NCI-H187 (cell line): ENCODE measurements at places on chromosomes 5 and 9.
A peak's percentile ranks its signal among the peaks of the same experiment; 100 is the strongest.

GRCh38 chr5:21701317-21701716, 1151.8 kb downstream of the CDH12 start:
- no peak for DNase-seq

GRCh38 chr5:402615-403359, 40.2 kb upstream of the EXOC3 start:
- DNase-seq: no peak

DNA sequence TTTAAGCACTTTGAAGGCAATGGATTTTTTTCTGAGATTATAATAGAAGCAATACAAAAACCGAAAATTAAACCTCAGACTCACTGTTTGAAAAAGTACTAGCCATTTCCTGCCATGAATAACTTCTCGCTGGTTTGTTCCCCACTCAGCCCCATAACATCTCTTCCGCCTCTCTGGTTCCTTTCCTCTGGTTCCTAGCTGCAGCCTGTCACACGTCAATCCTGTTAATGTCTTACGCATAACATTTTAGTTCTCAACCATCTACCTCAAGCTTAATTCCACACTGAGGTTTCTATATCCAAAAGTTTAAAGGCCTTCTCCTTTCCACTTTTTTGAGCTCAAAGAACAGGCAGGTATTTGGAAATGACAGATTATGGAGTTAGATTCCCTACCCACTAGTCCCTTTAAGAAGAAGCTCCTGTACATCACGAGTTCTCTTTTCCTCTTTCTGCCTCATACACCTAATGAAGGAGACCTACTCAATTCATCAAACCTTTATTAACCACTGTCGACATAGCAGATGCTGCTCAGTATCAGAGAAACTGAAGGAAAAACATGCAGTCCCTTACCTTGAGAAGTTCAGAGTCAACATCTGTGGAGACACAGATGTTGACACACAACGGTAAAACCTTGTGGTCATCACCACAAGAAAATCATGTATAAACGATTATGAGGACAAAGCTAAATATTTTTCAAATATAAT, 243.0 kb upstream of the PTGER4 start:
- no peak for DNase-seq

DNA sequence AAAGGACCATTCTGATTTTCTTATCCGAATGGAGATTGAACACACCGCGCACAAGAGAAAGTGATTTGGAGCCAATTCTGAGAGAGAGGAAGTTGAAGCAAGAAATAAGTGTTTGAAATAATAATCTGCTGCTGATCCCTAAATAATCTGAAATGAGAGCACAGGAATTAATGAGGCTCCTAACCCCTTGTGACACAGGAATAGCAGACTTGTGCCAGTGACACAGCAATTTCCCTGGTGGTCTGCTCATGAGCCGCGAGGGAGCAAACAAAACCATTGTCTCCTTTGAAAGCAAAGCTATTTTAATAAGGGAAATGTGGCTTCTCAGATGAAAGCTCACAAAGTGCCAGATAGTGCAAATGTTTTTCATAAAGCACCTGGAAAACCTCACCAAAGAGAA, 936.1 kb upstream of the WWC1 start:
- no peak for DNase-seq

DNA sequence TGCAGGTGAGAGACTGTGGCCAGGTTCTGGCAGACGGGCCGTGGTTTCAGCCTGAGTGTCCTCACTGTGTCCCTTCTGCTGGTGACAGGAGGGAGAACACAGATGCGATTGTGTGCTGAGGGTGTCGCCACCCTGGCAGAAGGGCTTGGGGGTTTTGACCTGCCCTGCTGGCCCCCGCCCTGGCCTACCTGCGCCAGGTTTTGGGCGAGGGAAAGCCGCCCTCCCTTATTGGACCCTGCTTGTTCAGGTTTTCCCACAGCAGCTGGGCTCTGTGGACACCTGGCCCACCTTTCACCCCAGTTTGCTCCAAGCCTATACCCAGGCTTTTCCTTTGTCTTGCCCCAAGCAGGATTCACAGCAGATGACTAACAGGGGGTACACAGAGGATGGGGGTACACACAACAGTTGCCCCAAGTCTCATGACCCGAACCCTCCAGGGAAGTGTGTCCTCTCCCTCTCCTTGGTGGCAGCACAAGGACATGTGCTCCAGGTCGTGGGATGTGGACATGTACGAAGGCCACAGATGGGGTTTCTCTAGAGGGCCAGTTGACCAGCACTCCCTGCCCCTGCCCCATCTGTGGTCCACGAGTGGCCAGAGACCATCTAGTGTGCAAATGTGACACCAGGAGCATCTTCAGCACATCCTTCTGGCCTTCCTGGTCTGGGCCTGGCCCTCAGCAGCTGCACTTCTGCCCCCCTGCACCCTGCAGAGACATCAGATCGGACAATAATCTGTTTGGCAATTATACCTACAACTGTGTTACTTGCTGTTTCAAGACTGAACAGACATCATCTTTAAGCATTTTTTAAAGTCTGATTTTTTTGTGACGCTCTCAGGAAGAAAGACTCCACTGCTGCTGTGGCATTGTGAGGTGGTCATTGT, 265.8 kb upstream of the IRX4 start:
- no peak for DNase-seq

- peak; percentile 70 for DNase-seq
Measured at GRCh38 chr5:6674421-6674820, 38.8 kb upstream of the TENT4A start.

- DNase-seq: no peak
Measured at GRCh38 chr5:171745602-171746001, 40.0 kb upstream of the SMIM23 start.

DNA sequence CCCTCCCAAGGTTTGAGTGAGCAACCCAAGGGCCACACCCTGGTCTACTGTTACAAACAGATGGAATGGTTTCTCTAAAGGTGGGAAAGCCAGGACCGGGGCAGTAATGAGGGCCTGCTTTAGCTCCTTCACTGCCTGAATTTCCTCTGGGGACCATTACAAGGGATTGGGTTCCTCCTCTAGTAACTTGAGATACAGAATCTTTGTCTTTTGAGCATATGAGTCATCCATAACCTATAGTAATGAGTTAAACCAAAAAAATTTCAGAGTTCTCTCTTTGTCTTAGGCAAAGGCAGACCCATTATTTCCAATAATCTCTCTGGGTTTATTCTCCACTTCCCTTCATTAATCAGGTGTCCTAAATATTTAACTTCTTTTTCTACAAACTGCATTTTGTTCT, 618.8 kb downstream of the HINT1 start:
- DNase-seq: no peak

GRCh38 chr5:36507332-36507952, 99.0 kb upstream of the SLC1A3 start:
- no peak for DNase-seq

DNA sequence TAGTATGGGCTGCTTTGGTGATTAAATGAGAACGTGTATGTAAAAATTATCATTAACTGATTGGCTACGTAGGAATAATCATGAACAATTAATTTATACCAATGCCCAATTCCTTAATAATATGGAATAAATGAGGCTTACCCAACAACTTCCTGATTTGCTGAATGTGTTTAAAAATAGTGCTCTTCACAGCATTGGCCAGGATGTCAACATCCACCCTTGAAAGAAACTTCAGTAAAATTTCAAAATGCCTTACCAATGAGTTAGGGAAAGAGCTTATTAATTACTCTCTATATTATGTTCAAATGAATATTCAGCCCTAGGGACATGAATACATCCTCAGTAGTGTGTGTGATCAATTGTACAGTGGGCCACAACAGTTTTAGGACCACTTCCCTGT, 401.4 kb downstream of the PSAT1 start:
- no peak for DNase-seq

GRCh38 chr9:94160594-94161501, 76.6 kb downstream of the PTPDC1 start:
- no peak for DNase-seq

- DNase-seq: no peak
Measured at GRCh38 chr5:1527533-1528205, 3.9 kb upstream of the LPCAT1 start.

DNA sequence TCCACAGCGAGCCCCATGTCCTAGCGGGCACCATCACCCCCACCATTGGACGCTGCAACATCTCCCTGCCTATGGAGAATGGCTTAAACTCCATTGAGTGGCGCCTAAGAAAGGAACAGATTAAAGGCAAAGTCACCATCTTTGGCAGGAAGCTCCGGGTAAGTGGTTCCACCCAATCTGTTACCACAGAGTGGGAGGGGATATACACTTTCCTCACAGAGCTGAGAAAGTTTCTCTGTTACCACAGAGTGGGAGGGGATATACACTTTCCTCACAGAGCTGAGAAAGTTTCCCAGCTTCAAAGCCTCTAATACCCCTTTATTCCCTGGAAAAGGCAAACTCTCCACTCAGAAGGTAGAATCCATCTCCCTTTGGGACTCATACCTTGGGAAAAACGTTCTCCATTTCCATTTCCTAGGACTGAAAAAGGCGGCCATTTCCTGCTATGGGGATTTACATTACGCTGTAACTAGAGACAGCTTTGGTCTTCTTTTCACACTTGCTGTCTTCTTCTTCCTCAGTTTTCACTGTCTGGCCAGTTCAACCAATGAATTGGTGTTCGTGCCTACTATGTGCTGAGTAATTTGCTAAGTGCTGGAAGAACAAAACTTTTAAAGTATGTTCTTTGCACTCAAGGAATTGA, 63.4 kb upstream of the WWC1 start:
- no peak for DNase-seq

DNA sequence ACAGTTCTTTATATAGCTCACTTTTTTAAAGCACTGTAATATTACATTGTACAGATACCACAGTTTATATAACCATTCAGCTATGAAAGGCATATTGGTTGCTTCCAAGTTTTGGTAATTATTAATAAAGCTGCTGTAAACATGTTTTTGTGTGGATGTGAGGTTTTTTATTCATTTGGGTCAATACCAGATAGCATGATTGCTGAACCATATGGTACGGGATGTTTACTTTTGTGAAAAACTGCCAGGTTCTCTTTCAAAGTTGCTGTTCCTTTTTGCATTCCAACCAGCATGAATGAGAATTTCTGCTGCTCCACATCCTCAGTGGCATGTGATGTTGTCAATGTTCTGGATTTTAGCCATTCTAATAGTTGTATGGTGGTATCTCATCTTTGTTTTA, 439.6 kb upstream of the NMUR2 start:
- no peak for DNase-seq

DNA sequence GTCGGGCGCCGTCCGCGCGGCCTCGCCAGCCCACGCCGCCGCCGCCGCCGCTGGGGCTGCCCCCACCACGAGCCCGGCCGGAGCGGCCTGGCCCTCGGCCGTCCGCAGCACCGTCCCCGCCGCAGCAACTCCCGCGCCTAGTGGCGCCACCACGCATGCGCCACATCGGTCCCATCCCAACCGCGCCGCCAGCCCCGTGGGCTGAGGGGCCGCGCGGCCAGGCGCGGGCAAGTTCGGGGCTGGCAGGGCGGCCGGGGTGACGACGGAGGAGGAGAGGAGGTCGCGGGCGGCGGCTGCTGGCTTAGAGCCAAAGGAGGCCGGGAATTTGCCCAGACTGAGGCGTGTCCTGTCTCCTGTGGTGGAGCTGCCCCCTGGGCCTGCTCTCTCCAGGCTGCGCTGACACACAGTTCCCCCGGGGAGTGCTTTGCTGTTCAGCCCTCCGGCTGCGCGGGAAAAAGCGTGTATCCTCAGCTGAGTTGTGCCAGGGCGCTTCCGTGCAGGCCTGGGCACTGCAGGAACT, at the start of gene TUSC1:
TUSC1 (minus strand) TSS at position 298 of the 520 bp plus-strand sequence; CDS start at position 166, 132 bp downstream.
- no peak for DNase-seq

DNA sequence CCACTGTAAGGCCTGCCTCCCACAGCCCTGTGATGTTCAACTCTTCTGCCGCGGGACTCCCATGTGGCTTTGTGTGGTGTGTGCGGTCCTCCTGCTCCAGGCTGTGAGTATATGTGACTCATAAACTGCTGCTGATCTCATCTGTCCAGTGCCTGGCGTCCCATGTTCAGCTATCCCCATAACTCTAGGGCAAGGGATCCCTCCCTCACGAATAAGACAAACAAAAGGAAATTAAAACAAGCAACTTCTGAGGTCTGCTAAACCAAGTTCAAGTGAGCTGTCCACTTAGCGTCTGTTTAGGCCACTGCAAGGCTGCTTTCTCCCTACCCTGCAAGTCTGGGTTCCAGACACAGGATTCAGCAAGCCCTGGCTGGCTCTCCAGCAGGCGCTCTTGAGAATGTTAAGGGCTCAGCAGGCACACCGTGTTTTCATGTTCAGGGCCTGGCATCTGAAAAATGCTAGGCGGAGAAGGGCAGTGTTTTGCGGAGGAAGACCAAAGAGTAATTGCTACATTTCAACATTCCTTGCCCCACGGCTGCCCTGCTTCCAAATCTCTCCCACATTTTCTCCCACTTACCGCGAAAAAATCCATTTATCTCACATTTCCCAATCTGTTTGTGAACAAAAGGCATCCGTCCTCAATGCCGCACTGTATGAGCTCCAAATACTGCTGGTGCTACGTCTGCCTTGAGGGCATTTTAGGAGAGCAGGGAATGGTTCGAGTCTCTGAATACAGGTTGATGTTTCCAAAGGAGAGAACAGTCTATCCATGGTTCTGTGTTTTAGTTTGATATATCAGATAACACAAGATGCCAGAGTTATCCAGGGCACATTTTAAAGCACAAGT, 280.2 kb downstream of the SEMA5A start:
- DNase-seq: no peak

GRCh38 chr5:59301727-59302126, 591.8 kb downstream of the PDE4D start:
- DNase-seq: no peak

DNA sequence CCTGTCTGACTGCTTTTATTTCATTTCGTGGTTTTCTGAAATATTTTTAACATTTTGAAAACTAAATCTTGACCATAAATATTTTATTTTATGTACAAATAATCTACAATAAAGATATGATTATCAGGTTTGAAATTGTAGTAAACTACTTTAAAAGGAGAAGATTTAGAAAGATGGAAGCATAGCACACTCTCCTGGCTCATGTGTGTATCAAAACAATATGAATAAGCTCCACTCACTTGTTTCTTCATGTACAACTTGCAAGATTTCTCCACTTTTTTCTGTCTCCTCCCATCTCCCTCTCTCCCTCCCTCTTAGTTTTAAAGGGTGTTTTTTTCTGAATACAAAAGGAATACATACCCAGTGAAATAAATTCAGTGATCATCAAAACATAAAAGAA, 15.4 kb upstream of the VPS13A start:
- no peak for DNase-seq

- DNase-seq: no peak
Measured at GRCh38 chr9:131539223-131539923, 6.0 kb upstream of the PRRT1B start.

DNA sequence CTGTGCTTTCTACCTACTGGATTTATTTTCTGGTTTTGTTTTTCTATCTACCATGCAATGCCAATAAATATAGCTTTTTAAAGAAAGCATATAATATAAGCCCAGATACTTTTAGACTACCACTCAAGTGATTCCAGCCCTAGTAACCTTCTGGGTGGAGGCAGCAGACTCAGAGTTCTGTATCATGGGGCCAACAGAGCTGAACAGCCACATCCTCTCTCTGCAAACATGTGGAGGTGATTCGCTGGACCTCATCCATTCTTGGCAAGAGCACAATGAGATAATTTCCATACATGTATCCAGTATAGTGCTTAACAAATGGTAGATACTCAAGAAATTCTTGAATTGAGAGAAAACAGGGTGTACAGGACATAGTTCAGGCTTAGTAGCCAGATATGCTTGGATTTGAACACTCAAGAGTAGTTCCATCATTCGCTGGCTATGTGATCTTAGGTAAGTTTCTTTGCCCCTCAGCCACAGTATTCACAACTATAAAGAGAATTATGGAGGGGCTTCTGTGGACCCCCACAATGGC, 124.5 kb downstream of the ASTN2 start:
- no peak for DNase-seq
